Iris pigment epithelial cell (primary cell): ENCODE measurements at places on chromosomes 3 and 15.

DNA sequence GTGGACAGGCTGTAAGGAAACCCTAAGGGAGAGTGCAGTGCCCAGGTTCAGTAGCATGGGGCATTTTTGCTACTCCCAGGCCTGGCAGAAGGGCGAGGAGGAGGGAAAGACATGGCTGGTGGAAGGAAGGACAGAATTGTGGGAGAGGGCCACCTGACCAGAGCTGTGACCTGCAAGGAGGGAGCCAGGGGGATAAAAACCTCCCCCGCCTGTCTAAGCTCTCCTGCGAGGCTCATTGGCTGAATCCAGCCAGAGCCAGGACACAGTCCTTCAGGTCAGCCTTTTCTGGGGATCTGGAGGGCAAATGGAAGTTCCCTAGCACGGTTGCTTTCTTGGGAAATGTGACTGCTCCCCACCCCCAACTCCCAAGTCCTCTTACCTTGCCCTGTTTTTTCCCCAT lies 13.3 kb upstream of the ANKDD1A start:
- no peak for DNase-seq

GRCh38 chr3:55639896-55640765 lies 153.0 kb upstream of the WNT5A start:
- DNase-seq, result no peak

DNA sequence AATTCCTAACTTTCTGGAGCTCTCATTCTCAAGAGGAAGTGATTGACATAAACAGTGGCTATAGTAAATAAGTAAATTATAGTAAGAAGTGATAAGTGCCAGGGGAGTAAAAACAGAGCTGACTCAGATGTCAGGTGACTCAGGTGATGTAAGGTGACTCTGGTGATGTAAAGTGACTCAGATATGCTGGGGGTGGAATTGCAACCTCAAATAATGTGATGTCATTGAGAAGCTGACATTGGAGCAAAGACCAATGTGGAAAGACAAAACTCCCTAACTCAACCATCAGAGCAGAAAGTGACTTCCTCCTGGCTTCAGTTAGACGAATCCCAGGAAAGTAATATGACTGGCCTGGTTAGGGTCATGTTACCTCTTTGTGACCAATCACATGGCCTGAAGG lies 144.2 kb upstream of the SNTN start:
- no peak for DNase-seq

DNA sequence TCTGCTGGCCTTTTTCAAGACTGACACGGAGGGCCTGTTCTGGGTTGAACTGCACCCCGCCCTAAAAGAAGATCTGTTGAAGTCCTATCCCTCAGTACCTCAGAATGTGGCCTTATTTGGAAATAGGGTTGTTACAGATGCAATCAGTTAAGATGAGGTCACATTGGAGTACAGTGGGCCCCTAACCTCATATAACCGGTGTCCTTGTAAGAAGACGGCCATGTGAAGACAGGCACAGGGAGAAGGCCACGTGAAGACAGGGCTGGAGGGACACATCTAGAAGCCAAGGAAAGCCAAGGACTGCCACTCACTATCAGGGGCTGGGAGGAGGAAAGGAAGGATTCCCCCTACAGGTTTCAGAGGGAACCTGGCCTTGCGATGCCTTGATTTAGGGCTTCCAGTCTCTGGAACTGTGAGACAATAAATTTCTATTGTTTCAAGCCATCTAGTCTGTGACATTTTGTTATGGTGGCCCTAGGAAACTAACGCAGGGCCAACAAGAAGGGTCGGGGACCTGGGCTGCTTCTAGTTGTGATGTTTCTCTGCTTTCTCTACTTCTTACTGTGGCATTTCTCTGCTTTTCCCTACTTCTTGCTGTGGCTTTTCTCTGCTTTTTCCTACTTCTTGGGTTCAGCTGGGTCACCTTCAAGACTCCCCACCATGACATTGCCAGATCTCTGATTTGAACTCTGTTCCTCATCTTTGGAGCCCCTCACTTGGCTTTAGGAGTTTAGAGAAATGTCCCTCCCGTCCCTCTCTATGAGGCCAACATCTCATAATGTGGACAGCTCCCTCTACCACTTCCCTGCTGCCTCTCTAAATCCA lies 4.8 kb upstream of the CCDC174 start:
- DNase-seq, result no peak

GRCh38 chr15:29866337-29866736 lies 44.1 kb upstream of the TJP1 start:
- no peak for DNase-seq

- DNase-seq, result no peak
Measured at GRCh38 chr15:46921891-46922290, 795.4 kb upstream of the SEMA6D start.

DNA sequence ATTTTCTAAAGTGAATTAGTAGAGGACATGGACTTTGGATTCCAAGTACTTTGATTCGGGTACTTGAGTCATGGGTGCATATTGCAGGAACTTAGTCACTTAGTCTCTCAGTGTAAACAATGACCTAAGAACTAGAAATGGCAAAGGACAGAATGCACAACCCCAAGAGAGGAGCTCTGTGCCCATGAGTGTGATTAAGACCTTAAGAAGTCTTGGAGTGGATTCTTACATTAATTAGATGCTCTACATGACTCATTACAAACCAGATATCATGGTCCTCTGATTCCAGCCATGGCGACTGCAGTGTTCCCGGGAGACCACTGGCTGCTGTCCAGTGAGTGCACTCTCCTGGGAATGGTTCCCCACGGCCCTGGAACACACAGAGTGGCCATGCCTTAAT lies 251.5 kb downstream of the GABRG3 start:
- DNase-seq, result peak; percentile 3
